Right ventricle myocardium inferior (tissue), 1 donor: ENCODE measurements at places on chromosomes 3 and 15. TPM values are rescaled to one million over a fixed set of nuclear protein-coding genes. Genes with fewer than 3 reads are reported as not detected.
A peak's percentile ranks its signal among the peaks of the same experiment; 100 is the strongest.

Gene LRRC31
- not detected for total RNA-seq

Gene MINDY2
- total RNA-seq: 38.2 TPM

Gene SLC15A2
- total RNA-seq: 3.9 TPM

Gene FILIP1L
- 41.3 TPM for total RNA-seq

Gene DCLK3
- 0.41 TPM for total RNA-seq

Gene PSTPIP1
- 4.5 TPM for total RNA-seq

Gene CEMIP
- total RNA-seq: 0.14 TPM

Gene IL17RC
- 33.7 TPM for total RNA-seq

Gene MCF2L2
- 0.22 TPM for total RNA-seq

Gene ENTPD3
- 0.11 TPM for total RNA-seq

Gene ZNF80
- not detected for total RNA-seq

Gene LYZL4
- total RNA-seq: not detected

DNA sequence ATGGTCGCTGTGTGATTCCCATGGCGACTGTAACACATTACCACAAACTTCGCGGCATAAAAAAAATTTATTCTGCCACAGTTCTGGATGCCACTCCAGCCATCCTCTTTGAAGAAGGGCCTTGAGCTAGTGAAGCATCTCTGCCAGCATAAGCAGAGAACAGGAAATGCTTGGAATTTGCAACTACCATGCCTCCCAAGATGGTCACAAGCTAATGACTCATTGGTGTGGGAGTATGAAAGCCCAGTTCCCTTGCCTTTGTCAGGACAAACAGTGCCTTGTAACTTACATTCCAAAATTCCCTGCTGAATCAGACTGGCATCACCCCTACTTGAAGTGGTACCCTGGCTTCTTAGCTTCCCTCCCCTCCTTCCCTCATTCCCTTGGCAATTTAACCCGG, 129.7 kb downstream of the PROS1 start:
- DNase-seq: no peak

DNA sequence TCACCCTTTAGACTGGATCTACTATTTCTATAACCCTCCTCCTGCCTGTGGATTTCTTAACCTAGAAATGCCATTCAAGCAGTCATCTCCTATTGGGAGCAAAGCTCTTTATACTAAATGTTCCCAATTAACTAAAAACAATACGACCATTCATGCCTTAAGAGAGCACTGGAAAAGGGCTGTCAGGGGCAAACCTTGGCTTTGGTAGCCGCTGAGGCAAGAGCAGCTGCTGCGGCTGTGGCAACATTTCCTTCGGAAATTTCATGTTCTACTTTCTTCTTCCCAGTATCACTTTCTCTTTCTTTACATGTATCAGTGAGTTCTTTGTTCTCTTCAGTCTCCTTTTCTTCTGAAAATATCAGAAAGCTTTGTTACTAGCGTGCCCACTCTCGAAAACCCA, 56.3 kb upstream of the CSPG5 start:
- DNase-seq: no peak

GRCh38 chr3:59963676-59964075, 913.9 kb upstream of the CFAP20DC start:
- DNase-seq: no peak

DNA sequence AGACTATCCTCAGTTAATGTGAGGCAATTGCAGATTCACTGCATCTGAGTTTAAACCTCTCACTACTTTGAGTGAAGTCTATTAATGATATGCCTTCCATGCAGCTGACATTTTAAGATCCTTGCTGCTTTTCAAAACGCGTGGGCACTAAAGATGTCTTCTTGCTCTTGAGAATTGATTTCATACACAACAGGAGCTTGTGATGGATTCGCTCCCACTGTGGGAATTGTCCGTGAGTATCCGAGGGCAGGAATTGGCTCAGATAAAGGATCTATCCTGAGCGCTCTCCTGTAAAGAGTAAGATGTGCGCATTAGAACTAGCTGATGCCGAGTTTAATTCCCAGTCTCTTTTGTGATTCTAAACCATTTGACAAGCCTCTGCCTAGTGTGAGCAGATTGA, 167.9 kb downstream of the ROBO2 start:
- DNase-seq: no peak

- DNase-seq: no peak
Observed at GRCh38 chr15:64193971-64194370, 31.1 kb upstream of the PPIB start.

- DNase-seq: no peak
Observed at GRCh38 chr3:29466442-29466841, 185.6 kb downstream of the RBMS3 start.

- DNase-seq: no peak
Observed at GRCh38 chr3:155917781-155918180, 47.3 kb downstream of the GMPS start.

DNA sequence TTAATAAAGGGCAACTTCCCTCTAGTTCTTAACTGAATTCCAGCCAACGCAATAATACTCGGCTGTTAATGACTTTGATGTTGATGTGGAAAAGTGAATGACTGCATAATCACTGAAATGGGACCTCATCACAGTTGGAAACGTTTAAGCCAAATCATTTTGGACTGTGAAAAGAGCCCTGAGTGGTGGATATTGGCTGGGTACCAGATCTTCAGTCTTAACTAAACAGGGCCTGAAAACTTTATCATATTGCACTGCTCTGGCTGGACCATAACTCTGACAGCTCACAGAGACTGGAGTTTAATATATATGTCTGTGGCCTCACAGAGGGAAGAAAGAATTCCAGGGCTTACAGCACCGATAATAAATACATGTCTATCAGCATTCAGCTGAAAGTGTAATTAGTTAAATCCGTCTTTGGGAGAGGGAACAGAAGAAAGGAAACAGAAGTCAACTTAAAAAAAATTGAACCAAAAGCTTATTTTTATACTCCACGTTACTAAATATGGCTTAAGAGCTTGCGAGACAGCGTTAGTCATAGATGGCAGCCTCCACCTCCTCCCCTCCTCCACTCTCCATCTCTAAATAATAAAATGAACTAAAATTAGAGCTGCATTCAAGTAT, 222.3 kb upstream of the CDIN1 start:
- no peak for DNase-seq

DNA sequence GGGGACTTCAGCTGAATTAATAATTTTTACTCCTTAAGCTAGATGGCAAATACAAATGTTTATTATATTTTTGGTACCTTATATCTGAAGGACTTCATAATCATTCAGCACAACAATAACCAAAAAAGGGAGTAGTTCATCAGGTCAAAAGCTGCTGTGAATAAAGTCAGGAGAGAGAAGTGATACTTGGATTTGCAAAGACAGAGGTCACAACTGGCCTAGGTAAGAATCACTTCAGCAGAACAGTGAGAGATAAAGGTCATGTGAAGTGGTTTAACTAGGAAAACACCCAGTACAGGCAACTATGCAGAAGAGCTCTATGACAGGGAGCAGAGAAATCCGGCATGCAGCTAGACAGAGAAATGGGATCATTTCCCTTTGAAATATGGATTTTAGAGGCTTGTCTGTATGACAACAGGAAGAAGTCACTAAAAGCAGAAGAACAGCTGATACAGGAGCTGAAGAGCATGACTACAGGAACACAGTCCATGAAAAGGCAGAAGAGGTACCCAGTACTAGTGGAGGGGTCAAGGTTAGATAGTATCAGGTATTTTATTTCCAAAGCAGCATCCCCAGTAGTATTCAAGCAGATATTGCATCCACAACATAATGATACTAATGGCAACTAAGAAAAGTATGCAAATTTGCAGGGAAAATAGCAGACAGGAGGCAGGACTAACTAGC, 25.7 kb downstream of the ZMAT3 start:
- no peak for DNase-seq

DNA sequence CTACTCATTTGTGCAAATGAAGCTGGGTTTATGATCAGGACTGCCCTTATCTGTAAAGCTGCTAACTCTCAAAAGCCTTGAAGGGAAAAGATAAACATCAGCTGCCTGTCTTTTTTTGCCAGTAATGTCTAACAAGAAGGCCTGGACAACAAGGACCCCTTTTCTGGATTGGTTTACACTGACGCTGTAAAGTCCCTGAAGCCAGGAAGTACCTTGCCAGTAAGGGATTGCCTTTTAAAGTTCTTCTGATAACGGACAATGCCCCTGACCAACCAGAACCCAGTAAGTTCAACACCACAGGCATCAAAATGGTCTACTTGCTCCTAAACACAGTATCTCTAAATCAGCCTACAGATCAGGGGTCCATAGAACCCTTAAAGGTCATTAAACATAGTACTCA, 178.0 kb downstream of the PCCB start:
- DNase-seq: no peak

- no peak for DNase-seq
Observed at GRCh38 chr3:13547591-13548371, 1.1 kb upstream of the FBLN2 start.

DNA sequence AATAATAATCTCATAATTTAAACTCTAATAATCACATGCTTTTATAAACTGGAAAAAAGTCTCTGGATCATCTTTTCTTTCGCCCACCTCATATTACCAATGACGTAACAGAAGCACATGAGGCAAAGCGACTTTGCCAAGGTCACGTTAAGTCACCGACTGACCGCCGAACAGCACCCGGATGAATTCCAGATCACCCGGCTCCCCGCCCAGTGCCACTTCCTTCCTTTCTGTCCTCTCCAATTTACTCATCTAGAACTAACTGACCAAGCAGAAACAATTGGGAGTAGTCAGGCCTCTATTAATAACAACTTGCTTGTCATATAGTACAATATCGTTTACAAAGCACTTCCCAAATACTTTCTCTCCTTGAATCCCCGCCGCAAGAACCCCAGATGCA, 21.1 kb downstream of the FGF12 start:
- DNase-seq: no peak

GRCh38 chr15:100740138-100740537, 137.7 kb downstream of the ASB7 start:
- no peak for DNase-seq

GRCh38 chr3:11447584-11448200, 175.5 kb downstream of the ATG7 start:
- DNase-seq: no peak

DNA sequence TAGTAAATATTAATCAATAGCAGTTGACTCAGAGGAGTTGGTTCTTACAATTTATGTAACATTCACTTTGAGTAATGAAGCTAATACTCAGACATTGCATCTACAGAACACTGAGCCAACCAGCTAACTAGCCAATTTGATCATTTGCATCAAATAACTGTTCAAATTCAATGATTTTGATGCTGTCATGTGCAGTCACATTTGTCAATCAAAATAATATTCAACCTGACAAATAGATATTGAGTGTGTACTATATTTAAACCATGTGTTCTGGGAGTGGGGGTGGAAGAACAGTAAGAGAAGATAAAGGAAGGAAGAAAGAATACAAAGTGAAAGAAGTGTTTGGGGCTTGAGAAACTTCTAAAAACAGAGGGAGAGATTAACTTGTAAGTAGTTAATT, 277.2 kb upstream of the ARHGEF26 start:
- DNase-seq: no peak

GRCh38 chr3:178271740-178272387, 264.4 kb upstream of the KCNMB2 start:
- DNase-seq: no peak

DNA sequence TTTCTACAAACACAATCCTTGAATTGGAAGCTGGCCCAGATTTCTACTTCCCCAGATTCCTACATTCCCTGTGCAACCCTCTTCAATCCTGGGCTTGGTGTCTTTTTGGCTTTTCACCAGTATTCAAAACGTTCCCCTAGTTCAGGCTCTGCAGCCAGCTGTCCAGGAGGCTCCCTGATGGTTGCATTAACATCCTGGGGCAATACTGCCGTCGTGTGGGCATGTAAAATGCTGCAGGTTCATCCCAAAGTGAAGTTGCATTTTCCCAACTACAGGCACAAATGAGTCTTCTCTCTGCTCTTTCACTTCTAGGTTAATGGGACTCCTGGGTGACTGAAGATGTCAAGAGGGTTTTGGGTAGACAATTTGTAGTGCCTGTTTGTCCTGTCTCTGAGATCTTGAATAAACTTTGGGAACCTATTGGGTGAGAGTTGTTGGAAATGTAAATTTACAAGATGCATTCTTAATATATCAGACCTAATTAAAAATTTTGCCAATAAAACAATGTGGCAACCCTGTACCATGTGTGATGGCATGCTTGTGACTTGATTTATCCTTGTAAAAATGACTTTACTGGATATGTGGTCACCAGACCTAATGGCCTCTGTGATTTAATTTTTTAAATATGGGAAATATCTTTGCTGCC, 28.6 kb downstream of the SOX14 start:
- DNase-seq: no peak

GRCh38 chr3:45659661-45660566, 29.3 kb upstream of the SACM1L start:
- peak; percentile 80 for DNase-seq

DNA sequence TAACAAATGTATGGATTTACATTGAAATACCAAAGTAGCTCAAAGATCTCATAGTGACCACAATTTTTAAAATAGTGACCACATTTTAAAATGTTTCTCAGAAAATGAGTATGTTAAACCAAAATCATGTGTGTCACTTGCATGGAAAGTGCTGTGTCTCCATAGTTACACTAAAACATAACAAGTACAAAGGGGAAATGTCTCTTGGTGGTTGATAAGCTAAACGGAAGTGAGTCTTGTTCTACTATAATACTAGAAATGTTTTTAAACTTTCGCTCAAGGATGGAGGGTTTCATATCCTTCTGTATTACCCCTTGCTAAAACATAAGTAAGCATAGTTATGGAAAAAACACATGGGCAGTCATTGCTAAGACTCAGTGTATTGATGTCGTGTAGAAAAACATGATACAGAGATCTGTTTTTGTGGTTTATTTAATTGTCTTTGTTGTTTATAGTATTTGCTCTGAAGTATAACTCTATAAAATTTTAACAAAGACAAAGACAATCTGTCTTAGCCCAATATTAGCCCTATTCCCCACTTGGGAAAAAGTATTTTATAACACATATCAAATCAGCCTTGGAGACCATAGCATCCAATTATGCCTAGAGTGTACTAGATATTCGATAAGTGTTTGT, 27.0 kb upstream of the DENND4A start:
- no peak for DNase-seq

DNA sequence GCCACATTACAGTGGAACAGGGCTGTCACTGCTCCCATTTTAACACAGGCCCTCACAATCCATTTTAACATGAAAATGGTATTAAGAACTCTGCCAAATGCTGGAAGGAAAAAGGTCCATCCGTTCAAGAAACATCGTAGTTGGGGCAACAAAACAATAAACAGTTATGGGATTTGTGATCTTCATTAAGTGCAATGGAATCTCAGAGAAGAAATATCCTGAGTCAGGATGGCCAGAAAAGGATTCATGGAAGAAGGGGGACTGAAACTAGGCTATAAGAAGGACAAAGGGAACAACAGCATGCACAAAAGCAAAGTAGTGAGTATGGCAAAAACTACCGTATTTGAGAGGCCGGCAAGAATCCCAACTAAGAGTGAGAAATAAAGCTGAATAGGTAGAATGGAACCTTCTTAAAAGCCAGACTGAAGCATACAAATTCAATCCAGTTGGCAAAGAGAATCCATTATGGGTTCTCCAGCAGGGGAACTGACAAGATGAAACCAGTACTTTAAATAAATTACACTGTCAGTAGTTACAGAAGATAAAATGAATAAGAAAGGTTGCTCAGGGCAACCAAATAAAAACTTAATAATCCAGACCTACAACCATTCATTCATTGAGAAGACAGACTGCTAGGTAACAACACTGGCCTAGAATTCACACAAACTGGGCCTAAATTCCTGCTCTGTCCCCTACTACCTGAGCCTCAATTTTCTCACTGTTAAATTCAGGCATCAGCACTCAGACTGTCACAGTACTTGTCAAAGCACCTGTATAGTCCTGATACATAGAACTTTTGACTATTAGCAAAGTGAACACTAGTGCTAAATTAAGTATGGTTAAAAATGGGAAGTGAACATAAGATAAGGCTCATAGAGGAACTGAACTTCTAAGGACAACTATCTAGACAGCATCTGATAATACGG, 6.3 kb downstream of the TBL1XR1 start:
- no peak for DNase-seq
